Right renal cortex interstitium (tissue), 3 donors: ENCODE measurements at places on chromosomes 5 and 9. TPM values are rescaled to one million over a fixed set of nuclear protein-coding genes. Genes with fewer than 3 reads are reported as not detected.

DNA sequence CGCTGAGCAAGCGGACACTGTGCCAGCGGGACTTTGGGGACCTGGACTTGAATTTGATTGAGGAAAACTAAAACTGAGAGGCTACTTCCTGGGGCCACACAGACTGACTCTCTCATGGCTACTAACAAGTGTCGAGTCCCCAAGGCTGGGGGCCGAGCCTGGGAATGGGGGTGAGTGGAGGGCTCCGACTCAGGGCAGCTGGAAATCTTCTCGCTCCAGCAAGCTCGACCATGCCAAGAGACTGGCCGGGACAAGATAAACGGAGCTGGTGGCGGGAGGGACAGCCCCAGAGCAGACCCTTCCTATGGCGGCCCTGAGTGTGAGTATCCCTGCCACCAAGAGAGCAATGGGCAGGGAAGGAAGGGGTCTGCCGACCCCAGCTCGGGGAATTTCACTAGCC lies 5.6 kb upstream of the KDM3B start:
- no peak for DNase-seq

- DNase-seq = no peak
These were observed 96.5 kb downstream of the GADD45G start for GRCh38 chr9:89701221-89701798.

GRCh38 chr5:50709471-50709870 lies 43.0 kb downstream of the PARP8 start:
- DNase-seq = no peak

DNA sequence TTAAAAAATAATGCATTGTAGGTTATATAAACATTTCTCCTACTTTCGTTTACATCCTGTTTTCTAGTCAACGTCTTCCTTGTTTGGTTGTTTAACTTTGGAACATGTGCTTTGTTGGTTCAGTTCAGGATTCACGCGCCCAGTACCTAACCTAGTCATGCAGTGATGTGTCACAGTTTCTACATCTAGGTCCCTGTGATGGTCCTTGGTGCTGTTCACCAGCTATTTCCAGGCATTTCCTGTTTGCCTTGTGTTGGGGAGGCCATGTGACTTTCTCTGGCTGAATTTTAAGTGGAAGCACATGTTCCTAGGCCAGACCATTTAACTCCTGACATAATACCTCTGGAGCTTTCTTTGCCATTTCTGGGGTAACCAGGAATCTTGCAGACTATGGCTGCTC lies 292.3 kb downstream of the SMARCA2 start:
- DNase-seq = no peak

- no peak for DNase-seq
These were observed 74.5 kb downstream of the COL5A1 start for GRCh38 chr9:134716067-134716466.

- no peak for DNase-seq
These were observed 761.1 kb upstream of the CDH10 start for GRCh38 chr5:25405850-25406249.

DNA sequence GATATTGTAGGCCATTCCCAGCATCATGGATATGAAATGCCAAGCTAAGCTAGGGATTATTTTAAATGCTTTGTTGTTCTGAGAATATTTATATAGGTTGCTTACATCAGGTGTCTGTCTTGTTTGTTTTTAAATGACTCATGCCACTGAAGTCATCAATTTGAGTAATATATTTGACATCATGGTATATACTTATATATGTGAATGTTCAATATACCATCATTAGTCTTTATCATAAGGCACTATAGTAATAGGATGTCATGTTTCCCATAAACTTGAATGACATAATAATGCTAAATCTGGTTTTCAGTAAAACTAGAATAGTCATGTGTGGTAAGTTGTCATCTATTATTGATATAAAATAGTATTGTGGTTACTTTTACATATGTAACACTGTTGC lies 13.1 kb downstream of the C9orf85 start:
- DNase-seq = no peak

DNA sequence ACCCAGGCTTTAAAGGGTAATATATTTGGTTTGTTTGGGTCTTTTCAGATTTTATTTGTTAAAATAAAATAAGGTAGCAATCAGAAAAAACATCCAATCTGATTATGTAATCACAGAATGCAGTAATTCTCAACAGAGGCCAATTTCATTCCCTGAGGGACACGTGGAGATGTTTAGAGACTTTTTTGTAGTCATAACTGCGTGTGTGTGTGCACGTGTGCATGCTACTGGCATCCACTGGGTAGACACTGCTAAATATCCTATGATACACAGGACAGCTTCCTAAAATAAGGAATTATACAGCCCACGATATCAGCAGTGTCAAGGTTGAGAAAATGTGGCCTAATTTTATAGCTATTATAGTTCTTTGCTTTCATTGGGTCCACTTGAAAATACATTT lies 180.8 kb upstream of the KLF9 start:
- DNase-seq = no peak

DNA sequence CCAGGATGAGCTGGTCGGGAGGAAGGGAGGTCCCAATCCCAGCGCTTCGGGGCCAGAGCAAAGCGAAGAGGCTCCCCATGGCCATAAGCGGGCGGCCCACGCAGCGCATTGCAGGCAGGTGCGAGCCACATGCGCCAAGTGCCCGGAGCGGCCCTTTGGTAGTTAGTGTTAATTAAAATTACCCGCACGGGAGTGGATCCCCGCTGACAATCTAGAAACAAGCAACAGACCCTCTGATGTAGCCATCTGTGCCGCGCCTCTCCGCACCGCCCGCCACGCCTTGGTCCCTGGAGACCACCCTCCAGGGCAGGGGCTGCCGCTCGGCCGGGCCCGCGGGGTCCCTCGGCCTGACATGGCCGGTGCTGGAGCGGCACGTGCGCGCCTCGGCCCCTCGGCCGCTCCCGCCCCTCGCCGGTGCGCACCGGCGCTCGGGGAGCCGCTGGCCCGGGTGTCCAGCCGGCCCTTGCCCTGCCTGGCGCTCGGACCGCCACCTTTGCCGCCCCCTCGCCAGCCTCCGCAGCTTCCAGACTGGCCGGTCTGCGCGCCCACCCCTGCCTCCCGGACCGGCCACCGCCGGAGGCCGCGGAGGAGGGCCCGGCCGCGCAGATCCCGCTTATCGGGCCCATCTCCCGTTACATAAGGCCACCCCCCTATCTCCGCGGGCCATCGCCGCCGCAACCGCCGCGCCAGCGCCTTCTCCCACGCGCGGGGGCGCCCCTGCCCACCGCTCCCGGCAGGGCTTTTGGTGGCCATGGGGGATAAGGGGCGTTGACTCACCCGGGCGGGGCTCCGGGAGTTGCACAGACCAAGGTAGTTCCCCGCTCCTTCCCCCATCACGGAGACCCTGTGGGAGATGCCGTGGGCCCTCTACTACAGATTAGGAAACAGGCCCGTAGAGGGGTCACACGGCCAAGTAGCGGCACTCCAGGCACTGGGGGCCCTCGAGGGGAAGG lies 1.9 kb upstream of the IL13 start:
- DNase-seq = no peak

DNA sequence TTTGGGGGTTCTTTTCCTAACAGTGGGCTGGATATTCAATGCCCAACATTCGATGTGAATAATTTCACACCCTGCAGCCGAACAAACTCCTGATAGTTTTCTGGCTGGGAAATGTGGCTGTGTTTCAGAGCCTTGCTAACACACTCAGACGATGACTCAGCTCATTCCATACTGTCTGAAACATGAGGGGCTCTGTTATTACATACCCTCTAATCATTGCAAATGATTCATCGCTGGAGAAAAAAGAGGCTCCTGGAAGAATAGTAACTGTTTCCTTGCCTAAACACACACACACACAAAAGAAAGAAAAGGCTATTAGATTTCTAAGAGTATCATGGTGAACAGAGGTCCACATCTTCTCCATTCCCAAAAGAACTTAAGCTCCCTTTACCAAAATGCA lies 75.8 kb downstream of the OXCT1 start:
- no peak for DNase-seq

DNA sequence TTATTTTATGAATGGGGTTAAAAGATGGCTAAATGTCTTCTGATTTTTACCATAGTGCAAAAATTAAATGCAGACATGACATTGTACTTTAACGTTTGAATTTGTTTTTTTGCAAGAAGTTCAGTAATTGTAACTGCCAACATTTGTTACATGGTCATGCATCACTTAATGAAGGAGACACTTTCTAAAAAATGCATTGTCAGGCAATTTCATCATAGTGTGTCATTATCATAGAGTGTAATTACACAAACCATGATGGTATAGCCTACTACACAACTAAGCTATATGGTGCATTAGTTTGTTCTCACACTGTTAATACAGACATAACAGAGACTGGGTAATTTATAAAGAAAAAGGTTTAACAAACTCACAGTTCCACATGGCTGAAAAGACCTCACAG lies 50.0 kb upstream of the NAA35 start:
- DNase-seq = no peak

- DNase-seq = no peak
These were observed 591.1 kb downstream of the DTWD2 start for GRCh38 chr5:118397236-118397635.

- no peak for DNase-seq
These were observed 479.2 kb upstream of the TUSC1 start for GRCh38 chr9:26157411-26157810.

GRCh38 chr5:6787941-6788340 lies 74.7 kb downstream of the TENT4A start:
- DNase-seq = no peak

- DNase-seq = peak; percentile 90
These were observed 59.1 kb downstream of the ABCA1 start for GRCh38 chr9:104868687-104869404.

DNA sequence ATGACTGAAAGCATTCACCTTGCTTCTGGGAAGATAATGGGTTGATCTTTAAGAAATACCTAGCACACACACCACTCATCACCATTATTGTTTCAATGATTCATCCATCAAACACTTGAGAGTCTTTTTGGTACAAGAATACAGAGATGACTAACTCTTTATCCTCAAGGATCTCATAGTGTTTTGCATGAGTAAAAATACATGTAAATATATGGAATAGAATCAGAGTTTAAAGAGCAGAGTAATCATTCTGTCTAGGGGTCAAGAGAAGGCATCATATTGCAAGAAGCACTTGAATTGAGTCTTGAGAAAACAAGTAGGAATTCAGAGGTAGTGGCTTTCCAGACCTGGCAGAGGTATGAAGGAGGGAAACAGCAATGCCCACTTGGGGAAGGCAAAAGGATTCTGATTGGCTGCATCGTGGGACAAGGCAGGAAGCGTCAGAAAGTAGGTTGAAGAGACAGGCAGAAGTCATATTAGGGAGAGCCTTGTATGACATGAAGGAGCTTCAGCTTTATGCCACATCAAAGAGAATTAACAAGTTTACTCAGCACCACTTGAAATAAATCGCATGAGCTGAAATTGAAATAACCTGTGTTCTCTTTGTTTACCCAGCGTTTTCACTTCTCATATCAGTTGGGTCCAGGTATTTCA lies 542.5 kb downstream of the TLE1 start:
- no peak for DNase-seq

DNA sequence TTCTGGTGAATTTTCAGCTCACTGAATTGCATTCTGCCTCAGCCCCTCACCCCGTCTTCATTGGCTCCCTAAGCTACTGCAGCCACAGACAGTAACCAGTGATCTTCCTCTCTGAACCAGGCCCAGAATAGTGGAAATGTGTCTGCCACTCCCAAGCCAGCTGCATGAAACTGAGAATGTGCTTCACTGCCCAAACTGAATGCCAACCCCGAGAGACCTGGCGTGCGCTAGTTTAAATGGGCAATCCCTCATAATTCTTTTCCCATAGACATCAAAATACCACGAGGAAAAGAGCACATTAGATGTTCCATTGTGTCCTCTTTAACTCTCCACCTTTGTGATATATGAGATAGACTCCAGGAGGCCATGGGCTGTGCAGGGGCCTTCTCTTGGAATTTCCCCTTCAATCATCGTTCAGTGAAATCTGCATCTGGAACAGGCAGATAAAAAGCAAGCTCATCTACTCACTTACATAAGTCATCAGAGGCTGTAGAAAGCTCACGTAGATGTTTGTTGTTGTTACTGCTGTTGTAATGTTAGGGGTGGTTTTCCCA lies 320.2 kb downstream of the NFIB start:
- no peak for DNase-seq

GRCh38 chr5:175712681-175713085 lies 54.8 kb downstream of the HRH2 start:
- no peak for DNase-seq

GRCh38 chr9:119020730-119021333 lies 348.4 kb downstream of the BRINP1 start:
- DNase-seq = no peak

GRCh38 chr9:134645607-134646365 lies 4.2 kb downstream of the COL5A1 start:
- DNase-seq = no peak

- DNase-seq = no peak
These were observed 490.7 kb upstream of the NUDT12 start for GRCh38 chr5:104053353-104053649.

DNA sequence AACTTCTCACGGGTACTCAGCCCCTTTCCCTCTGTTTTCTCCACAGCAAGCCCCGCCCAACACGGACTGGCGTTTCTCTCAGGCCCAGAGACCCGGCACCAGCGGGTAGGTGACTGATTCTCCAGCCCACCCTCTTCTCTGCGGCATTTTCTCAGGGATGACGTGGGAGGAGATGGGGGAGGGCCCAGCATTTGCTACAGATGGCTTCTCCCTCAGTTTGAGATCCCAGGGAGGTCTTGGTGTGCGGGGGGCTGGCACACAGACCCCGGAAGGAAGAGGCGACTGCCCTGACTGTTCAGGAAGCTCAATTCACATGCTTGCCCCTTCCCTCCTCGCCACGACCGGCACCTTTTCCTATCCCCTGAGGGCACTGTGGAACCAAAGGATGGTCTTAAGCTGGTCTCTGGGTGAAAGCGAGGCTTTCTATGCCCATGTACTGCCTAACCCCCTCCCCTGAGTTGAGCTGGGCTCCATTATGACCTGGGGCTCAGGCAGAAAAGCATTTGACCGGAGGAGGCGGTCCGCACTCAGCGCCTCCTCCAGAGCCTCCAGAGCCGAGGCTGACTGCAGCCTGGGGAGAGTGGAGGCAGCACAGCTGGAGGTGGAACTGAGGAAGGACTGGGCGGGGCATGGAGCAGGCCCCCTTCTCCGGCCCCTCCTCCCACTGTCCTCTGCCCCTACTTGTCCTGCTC lies 6.0 kb downstream of the PCDHGC5 start:
- DNase-seq = no peak

The HRH2 gene
- 2.6 TPM for polyA plus RNA-seq

The PCDHB8 gene
- 3.2 TPM for polyA plus RNA-seq

The BHMT2 gene
- 30.3 TPM for polyA plus RNA-seq

The PCDHB2 gene
- polyA plus RNA-seq = 7.9 TPM

The ALDOB gene
- 735 TPM for polyA plus RNA-seq

The VLDLR gene
- 41.0 TPM for polyA plus RNA-seq

The DND1 gene
- not detected for polyA plus RNA-seq

The DDX4 gene
- polyA plus RNA-seq = not detected

The PCDH12 gene
- 16.1 TPM for polyA plus RNA-seq

The ATP6V1G1 gene
- 262 TPM for polyA plus RNA-seq

The ANKRD31 gene
- 0.68 TPM for polyA plus RNA-seq

The NDST1 gene
- 54.2 TPM for polyA plus RNA-seq

The FLT4 gene
- 21.8 TPM for polyA plus RNA-seq

The CDKN2B-AS1 gene
- 0.10 TPM for polyA plus RNA-seq

The GPR107 gene
- polyA plus RNA-seq = 56.0 TPM

The HTR4 gene
- polyA plus RNA-seq = 0.06 TPM

The EPB41L4A gene
- 23.0 TPM for polyA plus RNA-seq

The NUTM2G gene
- polyA plus RNA-seq = 0.33 TPM
